ENCODE measurements at places on chromosomes 12 and 14.

- DNase-seq, result no peak
Measured at GRCh38 chr14:53872681-53873089, 83.9 kb downstream of the BMP4 start.

DNA sequence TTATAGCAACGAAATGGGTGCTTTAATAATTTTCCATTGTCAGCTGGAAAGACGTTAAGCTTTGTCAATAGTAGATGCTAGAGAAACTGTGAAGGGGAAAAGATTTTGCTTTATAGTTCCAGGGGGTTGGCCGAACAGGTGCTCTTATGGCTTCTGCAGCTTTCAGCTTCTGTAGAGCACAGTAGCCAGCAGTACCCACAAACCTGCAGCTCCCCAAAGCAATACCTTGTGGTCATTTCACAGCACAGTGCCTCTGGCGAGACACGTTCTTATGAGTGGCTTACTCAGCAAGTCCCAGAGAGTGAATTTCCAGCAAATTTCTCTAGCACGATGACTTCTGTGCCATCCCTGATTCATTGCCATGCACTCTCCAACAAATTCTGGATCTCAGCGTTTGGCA, 416.3 kb upstream of the ATP2B1 start:
- DNase-seq, result no peak

- DNase-seq, result no peak
Measured at GRCh38 chr14:56357428-56357827, 222.2 kb upstream of the TMEM260 start.

DNA sequence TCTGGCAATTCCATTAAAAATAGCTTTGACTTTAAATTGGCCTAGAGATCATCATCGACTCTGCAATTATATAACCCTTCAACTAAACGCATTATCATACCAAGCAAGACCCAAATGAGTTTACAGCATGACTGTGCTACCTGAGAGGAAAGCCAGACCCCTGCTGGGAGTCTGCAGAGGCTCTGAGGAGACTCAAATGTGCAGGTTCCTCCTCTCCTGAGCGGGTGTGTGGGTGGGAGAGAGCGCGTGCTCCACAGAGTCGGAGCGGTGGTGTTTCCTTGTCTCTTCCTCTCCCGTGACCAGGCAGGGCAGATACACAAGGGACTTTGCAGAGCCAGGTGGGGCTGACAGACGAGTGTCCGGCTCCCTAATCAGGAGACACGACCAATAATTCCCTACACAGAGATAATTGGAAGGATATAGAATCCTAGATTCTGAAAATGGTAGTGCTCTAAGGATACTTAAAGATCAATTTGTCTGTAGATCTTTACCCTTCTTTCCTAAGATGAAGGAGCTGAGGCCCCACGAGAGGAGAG, 74.1 kb downstream of the SLC8A3 start:
- no peak for DNase-seq

Data from omental fat pad (tissue), 4 donors.